ENCODE measurements at places on chromosomes 11 and 22.

GRCh38 chr11:69115586-69116560 is 39.9 kb upstream of the SMIM38 start:
- DNase-seq, result peak; percentile 43
- no peak overlapping the region for H3K27ac ChIP-seq
- no peaks in the 10 kb centered on the region for H3K27me3 ChIP-seq
- H3K4me3 ChIP-seq, result no peak overlapping the region

DNA sequence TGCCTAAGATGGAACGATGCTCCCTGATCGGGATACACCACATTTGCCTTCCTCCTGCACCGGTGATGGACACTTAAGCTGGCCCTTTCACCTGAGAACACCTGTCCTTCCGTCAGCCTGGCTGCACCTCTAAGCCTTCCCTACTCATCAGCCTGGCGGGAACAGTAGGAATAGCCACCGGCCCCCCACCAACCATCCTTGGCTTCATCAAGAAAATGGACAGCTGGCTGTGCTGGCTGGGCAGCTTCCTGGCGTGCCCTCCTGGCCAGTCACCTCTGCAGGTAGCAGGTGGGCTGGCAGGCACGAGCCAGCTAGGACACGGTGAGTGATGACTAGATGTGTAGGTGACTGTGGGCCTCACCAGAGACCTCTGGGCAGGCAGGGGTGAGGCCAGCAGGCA is 142.8 kb downstream of the CTTN start:
- no peaks in the 10 kb centered on the region for H3K4me1 ChIP-seq
- H3K27ac ChIP-seq, result no peak overlapping the region
- H3K27me3 ChIP-seq, result no peaks in the 10 kb centered on the region
- no peak for DNase-seq
- H3K36me3 ChIP-seq, result no peaks in the 10 kb centered on the region
- no peak overlapping the region for H3K4me3 ChIP-seq

GRCh38 chr11:19879307-19880087 is 166.9 kb downstream of the NAV2 start:
- H3K27ac ChIP-seq, result no peak overlapping the region
- no peak overlapping the region for H3K4me3 ChIP-seq
- DNase-seq, result no peak
- no peaks in the 10 kb centered on the region for H3K4me1 ChIP-seq
- no peaks in the 10 kb centered on the region for H3K36me3 ChIP-seq

DNA sequence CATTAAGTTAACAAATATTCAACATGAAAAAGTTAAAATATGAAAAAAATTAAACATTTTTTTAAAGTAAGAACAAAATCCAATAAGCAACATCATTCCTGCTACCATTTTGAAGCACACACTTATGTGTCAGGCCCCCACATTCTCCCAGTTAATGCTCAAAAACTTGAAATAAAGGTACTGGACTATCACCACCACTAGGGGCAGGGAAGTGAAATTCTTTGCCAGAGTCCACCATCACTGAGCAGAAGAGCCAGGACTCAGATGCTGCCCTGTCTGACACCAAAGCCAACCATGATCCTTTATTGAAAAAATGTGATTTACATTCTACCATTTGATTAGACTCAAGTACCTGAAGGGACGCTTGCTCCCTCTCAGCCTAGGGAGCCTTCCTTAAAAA is 39.1 kb downstream of the PITPNB start:
- no peaks in the 10 kb centered on the region for H3K27me3 ChIP-seq
- no peaks in the 10 kb centered on the region for H3K36me3 ChIP-seq
- peaks cover 89% of the 10 kb centered on the region for H3K4me1 ChIP-seq
- no peak overlapping the region for H3K4me3 ChIP-seq
- no peak for DNase-seq

- no peaks in the 10 kb centered on the region for H3K4me1 ChIP-seq
- no peaks in the 10 kb centered on the region for H3K27me3 ChIP-seq
- no peak overlapping the region for H3K27ac ChIP-seq
- H3K36me3 ChIP-seq, result no peaks in the 10 kb centered on the region
- H3K4me3 ChIP-seq, result no peak overlapping the region
- DNase-seq, result no peak
Observed at GRCh38 chr11:24531528-24531927, 34.7 kb downstream of the LUZP2 start.

GRCh38 chr11:102111787-102112508 is 1.7 kb downstream of the YAP1 start:
- H3K36me3 ChIP-seq, result no peaks in the 10 kb centered on the region
- peaks cover 17% of the 10 kb centered on the region for H3K4me1 ChIP-seq
- peak overlapping the region; percentile 96 for H3K27ac ChIP-seq
- peak overlapping the region; percentile 85 for H3K4me3 ChIP-seq

DNA sequence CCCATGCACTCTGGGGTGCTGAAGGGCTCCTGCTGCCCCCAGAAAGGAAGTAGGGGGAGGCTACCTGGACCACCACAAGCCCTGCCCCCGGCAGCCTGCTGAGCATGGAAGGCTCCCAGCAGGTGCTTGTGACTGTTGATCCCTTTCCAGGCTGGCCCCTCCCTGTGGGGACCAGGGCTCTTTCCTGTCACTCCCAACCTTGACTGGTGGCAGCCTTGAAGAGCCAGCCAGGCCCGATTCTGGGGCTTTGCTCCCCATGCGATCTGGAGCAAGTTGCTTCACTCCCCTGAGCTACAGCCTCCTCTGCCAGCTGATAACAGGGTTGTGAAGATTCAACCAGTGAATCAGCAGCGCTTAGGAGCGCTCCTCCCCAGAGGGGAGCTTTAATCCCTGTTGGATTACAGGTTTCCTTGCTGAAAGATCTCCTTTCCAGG is 4.6 kb upstream of the CST6 start:
- no peak overlapping the region for H3K27ac ChIP-seq
- H3K36me3 ChIP-seq, result no peaks in the 10 kb centered on the region
- H3K4me3 ChIP-seq, result no peak overlapping the region

DNA sequence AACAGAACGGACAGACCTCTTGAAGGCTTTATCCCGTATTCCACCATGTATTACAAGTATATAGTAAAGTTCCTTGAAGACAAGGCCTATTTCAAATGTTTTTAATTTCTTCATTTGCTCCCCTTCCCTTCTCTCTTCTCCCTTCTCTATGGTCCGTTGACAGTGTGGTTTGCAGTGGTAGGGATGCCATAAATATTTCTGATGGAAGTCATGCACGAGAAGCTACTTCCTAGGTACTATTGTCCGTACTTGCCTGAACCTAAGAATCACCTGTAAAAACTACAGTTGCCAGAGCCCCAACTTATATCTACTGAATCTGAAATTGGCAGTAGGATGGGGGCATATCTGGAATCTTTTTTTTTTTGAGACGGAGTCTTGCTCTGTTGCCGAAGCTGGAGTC is 2.8 kb downstream of the PISD start:
- peaks cover 9% of the 10 kb centered on the region for H3K4me1 ChIP-seq
- no peak overlapping the region for H3K4me3 ChIP-seq
- H3K27ac ChIP-seq, result no peak overlapping the region
- DNase-seq, result no peak
- no peaks in the 10 kb centered on the region for H3K36me3 ChIP-seq

DNA sequence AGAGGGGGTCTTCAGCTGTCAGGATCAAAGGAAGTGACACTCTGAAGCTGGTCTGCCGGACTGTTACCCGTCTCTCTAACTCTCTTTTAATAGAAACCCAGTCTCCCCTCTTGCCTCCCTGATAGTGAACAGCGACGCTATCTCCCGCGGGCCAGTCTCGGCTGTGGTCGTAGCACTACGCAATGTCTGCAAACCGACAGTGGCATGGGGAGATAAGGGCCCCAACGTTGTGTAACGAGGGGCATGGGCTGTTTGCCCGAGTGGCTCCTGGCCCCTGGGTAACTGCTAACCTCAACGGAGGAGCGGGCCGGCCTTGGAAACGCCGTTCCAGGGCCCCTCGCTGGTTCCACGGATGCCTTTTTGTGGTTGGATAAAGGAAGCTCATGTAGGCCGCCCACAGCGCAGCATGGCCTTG is 23.3 kb downstream of the ZBTB16 start:
- H3K27ac ChIP-seq, result no peak overlapping the region
- peaks cover 100% of the 10 kb centered on the region for H3K4me1 ChIP-seq
- DNase-seq, result no peak
- no peak overlapping the region for H3K4me3 ChIP-seq

DNA sequence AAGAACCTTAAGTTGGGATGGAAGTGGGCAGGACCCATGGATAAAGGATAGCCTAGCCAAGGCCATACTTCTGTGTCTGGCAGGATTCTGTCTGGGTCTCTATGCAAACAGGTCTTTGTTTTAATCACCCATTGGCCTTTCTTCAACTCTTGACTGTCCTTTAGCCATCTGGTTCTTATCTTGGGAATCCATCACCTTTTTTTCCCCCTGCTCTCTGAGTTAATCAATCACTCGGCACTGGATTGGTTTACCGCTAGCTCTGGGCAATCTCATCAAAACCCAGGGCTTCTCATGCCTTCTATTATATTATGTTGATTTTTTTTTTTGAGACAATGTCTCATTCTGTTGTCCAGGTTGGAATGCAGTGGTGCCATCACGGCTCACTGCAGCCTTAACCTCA is 1.8 kb upstream of the RNF169 start:
- no peaks in the 10 kb centered on the region for H3K27me3 ChIP-seq
- no peaks in the 10 kb centered on the region for H3K36me3 ChIP-seq
- H3K4me1 ChIP-seq, result peaks cover 10% of the 10 kb centered on the region
- no peak overlapping the region for H3K4me3 ChIP-seq

DNA sequence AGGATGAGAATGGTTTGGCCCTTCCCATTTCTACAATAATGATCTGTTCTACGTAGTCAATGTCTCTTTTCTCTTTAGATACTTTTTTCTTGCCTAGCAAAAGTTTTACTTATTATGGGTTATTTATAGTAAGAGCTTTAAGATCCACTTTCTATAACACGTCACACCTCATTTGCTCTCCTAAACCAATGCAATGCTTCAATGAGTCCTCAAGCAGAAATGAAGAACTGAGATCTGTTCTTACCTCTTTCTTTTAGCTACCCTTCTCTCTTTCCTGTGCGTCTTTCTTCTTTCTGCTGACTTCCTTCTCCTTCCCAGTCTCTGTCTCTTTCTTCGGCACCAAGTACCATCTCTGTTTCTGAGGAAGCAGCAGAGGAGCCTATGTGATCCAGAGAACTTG is 61.8 kb downstream of the SNX19 start:
- no peaks in the 10 kb centered on the region for H3K4me1 ChIP-seq
- H3K27ac ChIP-seq, result no peak overlapping the region
- no peaks in the 10 kb centered on the region for H3K36me3 ChIP-seq
- no peaks in the 10 kb centered on the region for H3K27me3 ChIP-seq
- no peak for DNase-seq

DNA sequence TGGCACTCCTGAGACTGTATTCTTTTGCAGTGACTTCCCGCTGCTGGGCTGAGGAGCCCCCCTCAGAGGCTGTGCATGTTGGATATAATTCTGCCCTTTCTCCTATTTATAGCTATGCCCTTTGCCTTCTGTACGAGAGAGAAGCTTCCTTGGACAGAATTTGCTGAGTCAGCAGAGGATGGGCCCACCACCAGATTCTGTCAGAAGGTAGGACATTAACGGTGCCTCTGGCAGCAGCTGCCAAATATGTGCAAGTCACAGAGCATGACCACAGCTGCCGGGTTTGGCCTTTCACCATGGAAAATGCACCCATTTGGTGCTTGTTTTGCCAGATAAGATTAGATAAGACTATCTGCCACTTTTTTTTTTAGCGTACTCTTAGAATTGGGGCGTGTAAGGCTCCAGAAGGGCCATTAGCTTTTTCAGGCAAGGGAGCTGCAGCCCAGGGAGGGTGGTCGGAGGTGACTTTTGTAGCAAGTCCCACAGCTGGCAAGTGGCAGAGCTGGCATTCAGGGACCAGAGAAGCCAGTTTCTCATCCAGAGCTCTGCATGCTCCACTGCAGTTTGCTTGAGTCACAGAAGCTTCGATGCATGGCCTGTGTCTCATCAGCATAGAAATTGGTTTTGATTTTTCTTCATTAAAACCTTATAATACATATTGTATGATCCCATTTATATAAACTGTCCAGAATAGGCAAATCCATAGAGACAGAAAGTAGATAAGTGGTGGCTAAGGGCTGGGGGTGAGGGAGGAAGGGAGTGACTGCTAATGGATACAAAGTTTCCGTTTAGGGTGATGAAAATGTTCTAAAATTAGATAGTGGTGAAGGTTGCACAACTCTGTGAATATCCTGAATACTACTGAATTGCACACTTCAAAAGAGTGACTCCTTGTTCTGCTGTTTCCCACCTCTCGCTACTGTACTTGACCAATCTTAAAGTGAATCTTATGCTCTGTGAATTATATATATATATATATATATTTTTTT is 15.8 kb downstream of the UPB1 start:
- no peak overlapping the region for H3K4me3 ChIP-seq
- DNase-seq, result no peak
- peaks cover 29% of the 10 kb centered on the region for H3K4me1 ChIP-seq
- no peaks in the 10 kb centered on the region for H3K36me3 ChIP-seq
- H3K27me3 ChIP-seq, result no peaks in the 10 kb centered on the region
- H3K27ac ChIP-seq, result peak overlapping the region; percentile 10

DNA sequence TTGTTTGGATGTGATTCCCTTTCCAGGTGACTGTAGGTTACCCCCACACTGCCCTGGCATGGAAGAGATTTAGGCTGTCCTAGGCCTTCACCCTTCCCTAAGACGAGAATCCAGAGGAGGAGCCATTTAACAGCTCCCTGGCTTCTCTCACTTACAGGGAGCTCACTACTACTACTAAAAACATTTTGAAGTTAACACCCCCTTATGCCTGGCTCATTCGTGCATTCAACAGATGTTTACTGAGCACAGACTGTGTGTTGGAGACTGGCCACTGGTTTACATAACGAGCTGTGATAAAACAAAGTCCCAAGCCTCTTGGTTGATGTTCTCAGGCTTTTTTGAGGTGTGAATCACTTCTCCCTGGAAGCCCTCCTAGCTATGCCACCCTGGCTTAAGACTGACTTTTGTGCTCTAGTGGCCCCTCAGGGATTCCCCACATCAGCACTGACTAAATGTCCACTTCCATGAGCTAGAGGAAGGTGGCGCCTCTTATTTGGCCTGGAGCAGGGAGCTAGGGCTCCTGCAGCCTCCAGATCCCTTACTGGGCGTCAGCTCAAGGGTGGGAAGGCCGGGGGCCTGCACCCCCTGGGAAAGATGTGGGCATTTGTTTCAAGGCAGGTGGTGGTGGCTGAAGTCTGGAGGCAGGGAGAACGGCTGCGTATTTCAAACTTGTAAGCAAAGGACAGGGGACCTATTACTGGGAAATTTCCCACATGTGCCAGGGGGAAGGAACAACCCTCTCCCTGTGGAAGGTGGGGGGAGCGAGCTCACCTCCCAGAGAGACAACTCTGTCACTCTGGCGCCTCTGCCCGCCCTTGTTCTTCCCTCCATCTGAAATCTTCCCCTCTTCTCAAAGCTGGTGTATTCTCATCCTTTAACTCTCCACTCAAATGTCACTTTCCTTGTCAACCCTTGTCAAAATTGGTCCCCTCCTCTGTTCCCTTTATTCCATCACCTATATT is 19.4 kb upstream of the MALAT1 start:
- no peaks in the 10 kb centered on the region for H3K36me3 ChIP-seq
- peak overlapping the region; percentile 96 for H3K27ac ChIP-seq
- H3K4me3 ChIP-seq, result peak overlapping the region; percentile 67
- H3K27me3 ChIP-seq, result no peaks in the 10 kb centered on the region
- peaks cover 48% of the 10 kb centered on the region for H3K4me1 ChIP-seq
- DNase-seq, result peak; percentile 64

GRCh38 chr11:115257678-115258077 is 246.5 kb downstream of the CADM1 start:
- H3K4me1 ChIP-seq, result peaks cover 7% of the 10 kb centered on the region
- no peak overlapping the region for H3K27ac ChIP-seq
- DNase-seq, result no peak
- no peaks in the 10 kb centered on the region for H3K27me3 ChIP-seq
- H3K4me3 ChIP-seq, result no peak overlapping the region

Data from transverse colon (tissue), 4 donors.